Endothelial cell (in vitro differentiated cells): ENCODE measurements at places on chromosomes 2 and 18.

DNA sequence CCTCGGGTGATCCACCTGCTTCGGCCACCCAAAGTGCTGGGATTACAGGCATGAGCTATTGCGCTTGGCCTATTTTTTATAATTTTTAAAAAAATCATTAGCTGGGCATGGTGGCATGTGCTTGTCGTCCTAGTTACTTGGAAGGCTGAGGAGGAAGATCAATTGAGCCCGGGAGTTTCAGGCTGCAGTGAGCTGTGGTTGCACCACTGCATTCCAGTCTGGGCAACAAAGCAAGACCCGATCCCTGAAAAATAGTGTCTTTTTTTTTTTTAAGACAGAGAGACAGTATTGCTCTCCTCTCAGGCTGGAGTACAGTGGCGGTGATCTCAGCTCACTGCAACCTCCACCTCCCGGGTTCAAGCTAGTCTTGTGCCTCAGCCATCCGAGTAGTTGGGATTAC lies 4.8 kb downstream of the SSB start:
- DNase-seq: no peak

GRCh38 chr2:152740743-152741328 lies 22.4 kb downstream of the ARL6IP6 start:
- no peak for DNase-seq

- DNase-seq: no peak
These were observed 55.0 kb downstream of the PMAIP1 start for GRCh38 chr18:59954755-59955156.

DNA sequence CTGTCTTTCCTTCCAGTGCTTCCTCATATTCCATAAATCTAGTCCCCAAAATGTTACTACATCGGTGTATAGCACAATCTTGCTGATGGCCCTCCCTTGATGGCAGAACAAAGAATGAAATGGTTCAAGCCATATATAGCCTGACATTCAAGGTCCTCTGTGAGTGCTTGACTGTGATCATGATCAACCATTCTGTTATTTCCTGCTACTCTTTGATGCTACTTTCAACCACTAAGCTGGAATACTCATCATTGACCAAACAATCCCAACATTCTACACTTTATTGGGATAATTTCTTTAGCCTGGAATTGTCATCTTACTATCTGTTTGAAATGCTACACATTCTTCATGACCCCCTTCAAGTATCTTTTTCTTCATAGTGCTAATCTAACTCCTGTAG lies 633.9 kb downstream of the PLCL1 start:
- no peak for DNase-seq

DNA sequence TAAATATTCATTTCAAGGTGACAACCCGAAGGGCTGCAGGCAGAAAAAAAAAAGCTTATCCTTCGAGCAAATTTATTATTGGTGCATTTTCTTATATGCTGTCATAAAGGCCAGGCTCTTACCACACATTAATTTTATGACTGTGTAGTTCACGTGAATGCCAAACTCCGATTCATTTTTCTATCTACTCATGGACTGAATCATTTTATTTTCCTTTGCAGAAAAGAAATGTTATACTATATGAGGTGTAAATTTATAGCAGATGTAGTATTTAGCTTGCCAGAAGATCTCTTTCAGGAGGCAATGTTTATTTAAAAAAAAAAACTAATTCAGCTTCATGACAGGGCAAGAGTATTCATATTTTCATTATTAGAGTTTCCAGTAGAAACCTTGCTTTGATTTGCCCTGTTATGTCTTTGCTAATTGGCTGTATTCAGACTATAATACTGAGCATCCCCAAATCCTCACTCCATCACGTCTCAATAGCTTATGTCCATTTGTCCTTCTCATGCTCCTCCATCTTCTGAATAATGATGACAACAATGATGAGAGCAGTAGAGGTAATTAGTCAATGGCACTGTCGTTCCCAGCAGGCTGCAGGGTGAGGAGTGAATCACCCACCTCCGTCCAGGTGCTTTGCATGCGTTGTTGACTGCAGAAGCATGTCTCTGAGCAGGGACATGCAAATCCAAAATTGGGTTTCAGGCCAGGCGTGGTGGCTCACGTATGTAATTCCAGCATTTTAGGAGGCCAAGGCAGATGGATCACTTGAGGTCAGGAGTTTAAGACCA lies 101.1 kb upstream of the RAB12 start:
- DNase-seq: no peak

DNA sequence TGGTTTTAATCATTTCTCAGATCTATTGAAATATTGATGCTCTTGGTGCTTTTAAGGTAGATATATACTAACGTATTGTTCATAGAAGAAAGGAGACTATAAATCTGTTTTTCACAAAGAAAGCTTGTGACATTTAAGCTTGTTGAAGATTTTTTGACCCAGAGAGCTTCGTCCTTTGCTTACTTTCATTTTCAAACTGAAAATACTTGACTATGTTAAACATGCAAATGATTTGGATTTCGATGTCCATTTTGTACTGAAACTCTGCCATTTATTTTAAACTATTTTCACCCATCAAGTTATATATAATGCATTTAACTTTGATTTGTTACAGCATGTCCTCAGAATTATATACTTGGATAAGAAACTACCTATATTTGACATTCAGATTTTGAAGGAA lies 85.2 kb downstream of the SLC4A10 start:
- DNase-seq: no peak

DNA sequence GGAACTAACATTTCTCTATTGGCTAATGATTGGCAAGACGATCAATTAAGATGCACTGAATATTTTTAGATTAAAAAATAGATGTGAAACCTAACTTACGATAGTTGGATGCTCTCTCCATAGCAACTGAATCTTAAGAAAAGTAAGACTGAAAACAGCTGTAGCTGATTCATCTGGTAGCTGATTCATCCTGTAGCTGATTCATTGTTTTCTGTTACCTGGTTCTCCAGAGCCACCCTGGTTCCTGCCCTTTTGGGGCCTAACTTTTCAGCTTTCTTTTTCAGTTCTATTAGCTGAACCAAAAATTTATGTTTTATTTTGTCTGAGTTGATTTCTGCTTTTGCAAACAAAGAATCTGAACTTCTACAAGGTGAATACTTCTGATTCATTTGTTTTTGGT lies 22.7 kb upstream of the SPR start:
- DNase-seq: no peak

DNA sequence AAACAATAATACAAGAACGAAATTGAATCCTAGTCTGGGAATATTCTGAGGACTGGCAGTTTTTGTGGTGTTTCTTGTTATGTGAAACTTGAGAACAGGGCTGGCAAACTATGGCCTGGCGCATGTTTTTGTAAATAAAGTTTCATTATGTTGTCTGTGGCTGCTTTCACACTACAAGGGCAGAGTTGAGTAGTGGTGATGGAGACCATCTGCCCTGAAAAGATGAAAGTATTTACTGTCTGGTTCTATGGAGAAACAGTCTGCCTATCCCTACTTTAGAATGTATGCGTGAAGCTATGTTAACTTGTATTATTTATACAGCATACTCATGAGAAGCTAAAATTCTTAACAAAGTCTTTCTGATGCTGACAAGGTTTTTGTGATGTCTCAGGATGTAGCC lies 351.9 kb downstream of the LRRTM1 start:
- DNase-seq: no peak

DNA sequence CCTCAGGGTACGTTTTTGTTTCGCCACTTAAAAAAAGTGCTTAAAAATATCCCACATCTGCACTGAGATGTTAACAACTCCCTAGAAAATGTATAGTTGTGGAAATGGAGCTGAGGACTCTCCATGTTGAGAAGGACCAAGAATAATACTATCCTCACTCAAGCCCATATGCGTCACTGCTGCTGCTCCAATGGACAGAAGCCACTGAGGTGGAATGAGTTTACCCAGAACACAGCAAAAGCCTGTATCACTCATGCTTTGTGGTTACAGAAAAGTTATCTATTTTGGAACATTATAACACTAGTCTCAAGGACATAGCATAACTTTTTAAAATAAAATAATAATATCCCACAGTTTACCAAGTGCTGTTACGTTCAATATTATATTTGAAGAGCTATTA lies 31.9 kb downstream of the DSC3 start:
- DNase-seq: no peak

GRCh38 chr18:10499230-10499629 lies 26.6 kb upstream of the NAPG start:
- DNase-seq: no peak

DNA sequence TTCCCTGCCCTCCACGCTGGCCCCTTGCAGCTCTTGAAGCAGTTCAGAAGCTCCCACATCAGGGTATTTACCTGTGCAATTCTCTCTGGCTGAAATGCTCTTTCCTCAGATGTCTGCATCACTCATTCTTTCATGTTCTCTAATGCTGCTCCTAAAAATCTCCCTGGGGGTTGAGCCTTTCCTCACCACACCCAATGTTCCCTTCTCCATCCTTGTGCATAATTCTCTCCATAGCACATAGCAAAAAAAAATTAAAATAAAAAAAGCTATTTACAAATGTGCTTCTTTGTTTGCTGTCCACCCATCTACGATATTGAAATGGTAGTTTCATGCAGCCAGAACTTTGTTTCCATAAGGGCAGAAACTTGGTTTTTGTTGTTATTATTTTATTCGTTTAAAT lies 155.5 kb downstream of the DOK6 start:
- no peak for DNase-seq

GRCh38 chr2:209560911-209561310 lies 137.1 kb downstream of the MAP2 start:
- DNase-seq: no peak

GRCh38 chr2:160592401-160592800 lies 98.8 kb upstream of the RBMS1 start:
- no peak for DNase-seq

DNA sequence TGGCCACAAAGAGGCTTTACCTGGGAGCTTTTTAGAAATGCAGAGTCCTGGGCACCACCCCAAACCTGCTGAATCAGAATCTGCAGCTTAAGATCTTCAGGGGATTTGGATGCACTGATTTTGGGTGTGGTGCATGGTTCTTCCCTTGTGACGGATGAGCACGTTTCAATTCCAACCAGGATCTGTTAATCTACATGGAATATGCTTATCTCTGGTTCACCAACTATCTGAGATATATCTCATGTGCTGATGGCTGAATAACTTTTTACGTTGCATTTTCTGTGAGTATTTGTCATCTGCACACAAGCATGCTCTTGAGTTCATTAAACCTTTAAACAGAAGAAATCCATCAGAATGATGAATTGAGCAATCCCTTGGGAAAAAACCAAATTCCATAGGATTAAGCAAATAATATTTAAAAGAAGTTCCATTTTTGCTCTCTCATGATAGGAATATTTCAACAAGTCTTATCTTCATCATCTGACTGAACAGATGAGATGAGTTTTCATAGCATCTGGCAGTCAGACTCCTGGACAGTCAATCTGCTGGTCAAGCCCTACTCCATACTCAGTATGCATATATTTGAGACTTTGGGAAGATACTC lies 120.6 kb downstream of the PLB1 start:
- no peak for DNase-seq

- no peak for DNase-seq
These were observed 385.8 kb downstream of the GALR1 start for GRCh38 chr18:77635451-77635850.

DNA sequence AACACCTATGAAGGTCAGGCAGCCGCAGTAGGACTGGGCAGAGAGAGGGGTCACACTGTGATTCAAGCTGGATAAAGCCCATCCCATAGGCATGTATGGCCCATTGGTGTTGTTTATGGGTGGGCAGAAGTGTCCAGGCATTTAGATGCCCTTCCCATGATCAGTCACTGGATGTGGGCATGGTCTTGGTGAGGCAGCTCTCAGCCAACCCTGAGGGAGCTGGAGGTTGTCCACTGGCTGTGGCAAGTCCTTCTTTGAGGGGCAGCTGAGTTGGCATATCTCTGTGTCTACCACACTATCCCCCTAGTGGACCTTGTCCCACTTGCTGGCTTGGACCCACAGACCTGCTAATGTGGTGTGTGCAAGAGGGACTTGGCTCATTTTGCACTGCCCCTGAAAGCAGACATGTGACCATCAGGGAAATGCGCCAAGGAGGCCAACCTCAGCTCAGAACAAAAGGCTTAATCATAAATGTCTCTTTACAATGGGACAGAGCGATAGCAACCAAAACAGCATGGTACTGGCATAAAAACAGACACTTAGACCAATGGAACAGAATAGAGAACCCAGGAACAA lies 82.0 kb downstream of the TMEM17 start:
- no peak for DNase-seq

DNA sequence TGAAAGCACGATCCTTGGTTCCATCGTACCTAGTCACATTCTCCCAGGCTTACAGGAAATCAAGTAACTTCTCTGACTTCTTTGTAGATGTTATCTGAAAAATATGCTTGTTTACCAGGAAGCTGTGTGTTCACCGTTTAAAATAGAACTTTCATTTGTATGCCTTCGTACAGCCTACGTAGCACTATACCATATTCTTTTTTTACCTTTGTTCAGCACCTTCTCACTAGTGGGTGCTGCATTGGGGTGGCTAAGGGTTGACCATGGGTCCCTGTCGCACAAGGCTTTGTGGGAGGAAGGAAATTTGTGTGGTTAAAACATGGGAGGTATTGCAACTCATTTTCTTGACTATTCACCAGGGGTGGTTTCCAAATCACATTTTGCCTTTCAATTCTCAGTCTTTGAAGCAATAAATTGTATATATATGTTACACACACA lies 16.6 kb downstream of the MALT1 start:
- no peak for DNase-seq

DNA sequence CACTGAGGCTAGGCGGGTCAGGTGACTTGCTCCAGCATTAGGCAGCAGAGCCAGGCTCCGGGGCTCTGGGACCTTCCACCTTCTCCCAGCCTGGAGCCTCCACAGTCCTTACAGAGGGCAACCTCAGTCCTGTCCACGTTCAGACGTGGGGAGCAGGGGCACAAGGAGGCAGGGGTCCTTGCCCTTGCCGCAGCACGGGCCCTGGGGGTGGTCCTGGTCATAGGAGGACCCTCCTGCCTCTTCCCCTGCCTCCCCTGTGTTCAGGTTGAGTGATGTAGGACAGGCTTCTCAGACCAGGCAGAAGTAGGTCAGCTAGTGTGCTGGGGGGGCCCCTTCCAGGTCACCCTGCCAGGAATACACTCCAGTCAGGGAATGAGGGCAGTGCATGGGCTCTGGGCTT lies 5.4 kb upstream of the ARHGEF4 start:
- DNase-seq: no peak

DNA sequence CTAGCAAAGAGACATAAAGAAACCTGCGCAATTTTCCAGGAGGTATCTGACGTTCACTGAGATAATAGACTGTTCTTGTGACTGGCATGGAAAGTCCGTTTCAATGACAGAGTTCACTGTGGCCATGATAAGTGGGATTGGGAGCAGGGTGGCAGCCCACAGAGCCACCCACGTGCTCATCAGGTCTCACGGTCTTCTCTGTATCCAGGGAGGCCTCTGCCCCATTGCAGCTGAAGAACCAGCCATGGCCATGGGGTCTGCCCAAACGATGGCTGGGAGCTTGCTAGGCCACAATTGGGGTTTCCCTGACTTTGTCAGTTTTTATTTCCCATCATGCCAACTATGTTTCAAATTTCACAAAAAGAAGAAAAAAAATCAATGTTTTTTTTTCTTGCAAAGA lies 57.2 kb downstream of the PDCL3 start:
- DNase-seq: no peak

GRCh38 chr18:49899657-49900330 lies 86.5 kb upstream of the ACAA2 start:
- peak; percentile 18 for DNase-seq

- DNase-seq: no peak
These were observed 55.9 kb upstream of the ATL2 start for GRCh38 chr2:38432820-38433606.

GRCh38 chr2:178328037-178328436 lies 122.9 kb downstream of the PRKRA start:
- DNase-seq: no peak
